ENCODE measurements at places on chromosomes 11 and 22. TPM values are rescaled to one million over a fixed set of nuclear protein-coding genes. Genes with fewer than 3 reads are reported as not detected.

DNA sequence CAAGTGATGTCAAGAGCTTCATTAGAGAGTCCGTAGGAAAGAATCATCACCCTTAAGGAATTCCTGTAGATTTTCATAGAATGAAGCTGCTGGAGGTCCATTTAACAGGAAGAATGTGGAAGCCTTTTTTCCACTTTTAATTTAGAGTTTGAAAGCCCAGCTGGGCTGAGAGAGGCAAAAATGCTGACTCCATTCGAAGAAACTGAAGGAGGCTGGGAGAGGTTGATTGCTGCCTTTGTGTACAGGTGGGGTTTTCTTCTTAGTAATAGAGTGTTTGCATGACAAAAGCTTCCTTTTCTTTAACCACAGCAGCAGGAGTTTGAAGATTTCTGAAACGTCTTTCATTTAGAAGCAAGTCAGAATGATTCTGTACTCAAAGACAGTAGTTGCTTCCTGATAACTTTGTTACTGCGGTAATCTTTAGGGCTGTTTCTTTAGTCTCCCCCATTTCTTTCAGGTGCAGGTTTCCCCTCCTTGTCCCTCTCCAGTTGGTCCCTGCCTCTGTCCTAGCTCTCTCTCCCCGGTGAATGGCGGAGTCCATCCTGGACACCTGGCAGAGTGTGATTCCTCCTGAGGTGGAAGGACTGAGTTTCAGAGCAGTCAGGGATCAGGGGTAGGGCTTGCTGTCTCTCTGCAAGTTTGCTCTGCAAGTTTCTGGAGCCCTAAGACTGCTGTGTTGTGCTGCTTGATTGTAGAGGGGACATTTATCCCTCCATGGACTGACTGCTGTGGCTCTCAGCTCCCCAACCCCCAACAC is 166.2 kb downstream of the LDLRAD3 start:
- DNase-seq, result no peak

GRCh38 chr22:19509191-19509590 is 15.0 kb downstream of the CLDN5 start:
- DNase-seq, result no peak

- no peak for DNase-seq
These were observed 6.7 kb upstream of the VSIG10L2 start for GRCh38 chr11:125939081-125939521.

The LUZP2 gene
- 0.66 TPM for polyA plus RNA-seq

The MUC15 gene
- not detected for polyA plus RNA-seq

The CALCB gene
- polyA plus RNA-seq, result not detected

Measured in sigmoid colon (tissue), 7 donors.